ENCODE measurements at places on chromosomes 4 and X.
A peak's percentile ranks its signal among the peaks of the same experiment; 100 is the strongest.

DNA sequence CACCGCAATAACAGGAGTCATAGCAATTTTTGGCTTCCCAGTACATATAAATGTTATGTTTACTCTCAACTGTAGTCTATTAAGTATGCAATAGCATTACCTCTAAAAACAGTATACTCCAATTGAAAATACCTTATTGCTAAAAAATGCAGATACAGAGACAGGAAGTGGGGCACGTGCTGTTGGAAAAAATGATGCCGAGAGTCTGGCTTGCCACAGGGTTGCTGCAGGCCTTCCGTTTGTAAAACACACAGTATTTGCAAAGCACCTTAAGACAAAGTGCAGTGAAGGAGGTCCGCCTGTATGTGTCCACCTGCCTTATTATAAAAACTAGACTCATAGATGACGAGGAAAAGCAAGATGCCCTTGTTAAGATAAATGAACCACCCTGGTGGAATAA is 23.5 kb downstream of the CD99 start:
- no peak for DNase-seq

GRCh38 chr4:10013722-10014121 is 7.6 kb downstream of the SLC2A9 start:
- DNase-seq = no peak

DNA sequence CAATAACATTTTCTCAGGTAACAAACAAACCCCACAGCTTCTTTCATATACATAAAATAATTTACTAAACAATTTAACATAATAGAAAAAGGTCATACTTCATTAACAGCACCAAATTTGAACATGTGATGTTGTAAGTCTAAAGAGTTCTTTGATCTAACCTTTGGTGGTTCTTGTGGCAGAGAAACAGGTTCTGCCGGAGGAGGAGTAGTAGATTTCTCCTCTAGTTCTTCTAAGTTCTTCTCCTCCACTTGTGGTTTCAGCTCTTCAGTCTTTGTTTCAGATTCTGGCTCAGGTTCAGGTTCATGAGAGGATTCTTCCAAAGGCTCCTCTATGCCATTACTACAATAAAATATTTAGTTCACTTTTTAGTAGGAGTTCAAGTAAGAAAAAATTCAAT is 18.3 kb downstream of the G3BP2 start:
- no peak for DNase-seq

- DNase-seq = peak; percentile 32
Observed at GRCh38 chr4:175531405-175532091, 280.5 kb downstream of the GPM6A start.

DNA sequence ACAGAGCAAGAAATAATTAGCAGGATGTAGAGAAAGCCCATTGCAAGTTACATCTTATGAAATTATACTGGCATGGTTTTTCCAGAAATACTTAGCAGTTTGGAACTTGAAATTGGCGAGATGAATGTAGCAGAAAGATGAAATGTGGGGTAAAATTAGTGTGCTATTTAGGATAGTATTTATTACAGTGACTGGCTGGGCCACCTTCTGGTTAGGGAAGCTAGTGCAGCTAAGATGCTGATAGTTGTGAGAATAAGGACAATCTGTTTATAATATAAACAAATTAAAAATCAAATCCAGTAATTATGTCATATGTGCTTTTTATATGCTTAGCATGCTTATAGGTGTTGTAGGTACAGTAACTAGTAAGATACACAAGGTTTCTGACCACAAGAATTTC is 74.8 kb downstream of the IL15 start:
- DNase-seq = peak; percentile 42

GRCh38 chrX:82973646-82974045 is 534.4 kb upstream of the POU3F4 start:
- DNase-seq = no peak
